ENCODE measurements at places on chromosomes 7 and 10.

DNA sequence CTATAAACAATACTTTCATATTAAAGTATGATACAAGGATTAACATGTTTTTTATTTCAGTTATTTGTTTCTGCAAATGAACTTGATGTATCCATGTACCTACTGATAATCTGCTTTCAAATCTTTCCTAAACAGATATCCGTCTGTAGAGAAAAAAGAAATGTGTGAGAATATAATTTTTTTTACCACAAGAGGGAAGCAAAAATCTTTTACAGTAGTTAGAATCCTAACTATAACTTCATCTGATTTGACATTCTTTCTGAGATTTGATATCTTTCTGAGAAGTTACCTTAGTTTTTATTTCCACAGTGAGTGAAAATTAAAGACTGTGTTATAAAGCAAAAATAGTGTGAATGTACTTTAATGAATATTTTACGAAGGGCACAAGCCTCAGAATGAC, 203.9 kb upstream of the PCLO start:
- no peak for DNase-seq

DNA sequence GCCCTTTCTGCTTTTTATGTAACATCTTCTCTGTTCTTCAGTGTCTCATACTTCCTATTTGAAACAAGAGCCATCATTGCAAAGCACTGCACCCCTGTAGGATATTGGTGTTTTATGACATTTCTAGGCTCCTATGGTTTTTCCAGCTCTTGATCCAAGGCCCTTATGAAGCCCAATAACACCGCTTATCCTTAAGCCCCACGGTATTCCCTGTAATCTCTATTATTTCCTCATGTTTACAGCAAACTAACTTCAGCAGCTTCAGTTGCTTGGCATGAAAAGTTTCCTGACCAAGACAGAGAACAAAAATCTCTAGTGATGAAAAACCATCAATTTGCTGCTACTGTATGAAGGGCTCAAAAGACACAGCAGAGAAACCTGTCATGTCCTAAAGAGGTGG, 34.1 kb upstream of the TES start:
- no peak for DNase-seq

DNA sequence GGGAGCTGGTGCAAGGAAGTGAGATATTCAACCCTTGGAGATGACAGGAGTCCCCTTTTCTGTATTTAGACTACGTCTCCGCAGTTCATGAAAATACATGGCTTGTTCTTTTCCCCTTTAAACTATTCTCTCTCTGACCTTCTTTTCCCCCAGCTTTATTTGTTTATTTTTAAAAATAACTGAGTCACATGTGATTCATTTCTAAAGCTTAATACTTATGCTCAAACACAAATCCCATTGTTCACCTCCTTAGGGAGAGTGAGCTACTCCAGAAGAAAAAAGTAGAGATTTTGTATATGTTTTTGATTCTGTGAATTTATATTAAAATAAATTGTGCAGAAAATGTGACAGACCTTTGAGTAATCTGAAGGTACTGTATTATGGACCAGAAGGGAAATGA, 35.9 kb upstream of the FZD1 start:
- no peak for DNase-seq

DNA sequence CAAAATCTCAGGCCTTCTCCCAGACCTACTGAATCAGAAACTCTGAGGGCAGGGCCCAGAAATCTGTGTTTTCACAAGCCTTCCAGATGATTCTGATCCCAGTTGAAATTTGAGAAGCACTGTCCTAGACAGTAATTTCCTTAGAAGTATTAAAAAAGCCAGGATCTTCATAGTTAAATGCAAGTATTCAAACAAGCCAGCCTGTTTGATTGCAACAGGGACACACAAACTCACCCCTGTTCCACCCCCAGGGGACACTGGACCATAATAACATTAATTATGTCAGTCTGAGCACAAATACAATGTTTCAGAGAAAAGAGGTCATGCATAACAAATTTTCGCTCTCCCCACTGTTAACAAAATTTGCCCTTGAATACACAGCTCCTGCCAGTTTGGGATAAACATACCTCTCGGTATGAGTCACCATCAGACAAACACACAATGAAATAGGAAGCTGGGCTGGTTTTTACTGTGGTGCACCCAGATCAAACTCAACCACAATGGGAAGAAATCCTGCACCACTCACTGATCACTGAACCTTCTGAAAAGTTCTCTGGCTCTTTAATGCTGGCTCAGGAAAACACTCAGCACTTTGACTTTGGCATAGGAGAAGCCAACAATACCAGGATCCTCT, 34.3 kb downstream of the ABLIM1 start:
- no peak for DNase-seq

DNA sequence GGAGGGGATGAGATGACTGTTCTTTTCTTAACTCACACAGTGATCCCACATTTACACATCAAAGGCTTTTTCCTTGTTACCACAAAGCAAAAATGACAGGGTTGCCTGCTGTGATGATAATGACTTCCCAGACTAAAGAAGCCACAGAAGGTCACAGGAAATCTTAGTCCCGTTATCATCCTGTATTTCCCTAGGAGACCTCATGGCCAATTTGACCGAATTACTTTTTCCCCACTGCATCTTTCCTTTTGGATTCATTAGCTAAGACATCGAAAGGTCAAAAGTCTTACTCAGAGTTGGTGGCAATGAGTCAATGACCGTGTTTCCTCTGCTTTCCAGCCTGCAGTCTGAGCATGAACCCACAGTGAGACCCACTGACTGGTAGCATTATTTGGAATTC, 130.1 kb upstream of the INHBA start:
- no peak for DNase-seq
